RWPE1 (cell line): ENCODE measurements at places on chromosomes 13 and 19.
A peak's percentile ranks its signal among the peaks of the same experiment; 100 is the strongest.

GRCh38 chr13:57865600-57866294, 234.2 kb downstream of the PCDH17 start:
- DNase-seq: no peak

- DNase-seq: peak; percentile 36
These were observed 59.2 kb downstream of the SIPA1L3 start for GRCh38 chr19:37966211-37966661.

- no peak for DNase-seq
These were observed 63.9 kb upstream of the DOCK9 start for GRCh38 chr13:99041788-99042187.

DNA sequence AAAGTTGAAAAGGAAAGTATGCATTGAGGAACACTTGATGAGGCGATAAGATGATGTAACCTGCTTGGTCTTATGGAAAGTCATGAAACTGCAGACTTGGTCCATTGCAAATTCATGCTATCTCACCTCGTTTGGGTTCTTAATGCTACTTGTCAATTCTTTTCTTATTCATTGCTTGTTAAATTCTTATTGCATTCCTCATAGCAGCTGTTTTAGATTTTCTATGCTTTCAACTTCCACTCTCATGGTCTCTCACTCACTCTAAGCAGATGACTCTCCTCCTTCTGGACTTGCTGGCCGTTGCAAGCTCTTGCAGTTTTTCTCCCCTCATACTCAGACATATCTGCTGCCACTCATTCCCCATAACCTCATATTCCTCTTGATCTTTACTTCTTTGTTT, 67.8 kb upstream of the CSNK1A1L start:
- DNase-seq: no peak

GRCh38 chr13:37701972-37702371, 103.4 kb upstream of the POSTN start:
- DNase-seq: peak; percentile 39

DNA sequence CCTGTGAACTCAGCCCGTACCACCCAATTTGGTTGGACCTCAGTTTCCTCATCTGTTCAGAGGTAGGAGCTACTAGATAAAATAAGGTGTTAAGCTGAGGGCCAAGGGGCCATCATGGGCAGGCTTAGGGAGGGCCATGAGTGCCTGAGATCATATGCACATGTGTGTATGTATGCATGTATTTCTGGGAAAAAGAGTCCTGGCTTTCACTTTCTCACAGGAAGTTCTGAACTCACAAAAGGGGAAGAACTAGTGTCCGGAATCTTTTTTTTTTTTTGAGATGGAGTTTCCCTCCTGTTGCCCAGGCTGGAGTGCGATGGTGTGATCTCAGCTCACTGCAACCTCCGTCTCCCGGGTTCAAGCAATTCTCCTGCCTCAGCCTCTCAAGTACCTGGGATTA, 18.9 kb downstream of the TGFB1 start:
- DNase-seq: no peak

GRCh38 chr13:113022745-113023574, 53.9 kb downstream of the MCF2L start:
- DNase-seq: no peak

DNA sequence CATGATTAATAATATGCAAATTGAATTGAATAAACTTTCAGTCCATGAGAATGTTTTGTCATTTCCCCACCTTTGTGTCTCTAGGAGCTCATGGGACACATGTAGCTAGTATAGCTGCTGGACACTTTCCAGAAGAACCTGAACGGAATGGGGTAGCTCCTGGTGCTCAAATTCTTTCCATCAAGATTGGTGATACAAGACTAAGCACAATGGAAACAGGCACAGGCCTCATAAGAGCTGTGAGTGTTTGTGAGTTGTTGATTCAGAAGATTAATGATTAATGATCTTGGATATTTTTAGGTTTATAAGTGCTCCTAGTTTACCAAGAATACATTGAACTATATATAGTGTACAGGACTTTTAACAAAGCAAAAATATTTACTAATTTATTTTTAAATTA, 30.1 kb downstream of the TPP2 start:
- DNase-seq: no peak

GRCh38 chr13:29594303-29594709, 1.2 kb downstream of the SLC7A1 start:
- peak; percentile 67 for DNase-seq

- no peak for DNase-seq
These were observed 64.1 kb downstream of the CCNE1 start for GRCh38 chr19:29875931-29876330.

GRCh38 chr19:47309608-47310007, at the start of gene C5AR1:
TSS of gene C5AR1 (plus strand) at chr19:47309861. CDS start at chr19:47309896, 35 bp downstream.
- no peak for DNase-seq

GRCh38 chr19:5128251-5128935, 159.5 kb downstream of the KDM4B start:
- no peak for DNase-seq

DNA sequence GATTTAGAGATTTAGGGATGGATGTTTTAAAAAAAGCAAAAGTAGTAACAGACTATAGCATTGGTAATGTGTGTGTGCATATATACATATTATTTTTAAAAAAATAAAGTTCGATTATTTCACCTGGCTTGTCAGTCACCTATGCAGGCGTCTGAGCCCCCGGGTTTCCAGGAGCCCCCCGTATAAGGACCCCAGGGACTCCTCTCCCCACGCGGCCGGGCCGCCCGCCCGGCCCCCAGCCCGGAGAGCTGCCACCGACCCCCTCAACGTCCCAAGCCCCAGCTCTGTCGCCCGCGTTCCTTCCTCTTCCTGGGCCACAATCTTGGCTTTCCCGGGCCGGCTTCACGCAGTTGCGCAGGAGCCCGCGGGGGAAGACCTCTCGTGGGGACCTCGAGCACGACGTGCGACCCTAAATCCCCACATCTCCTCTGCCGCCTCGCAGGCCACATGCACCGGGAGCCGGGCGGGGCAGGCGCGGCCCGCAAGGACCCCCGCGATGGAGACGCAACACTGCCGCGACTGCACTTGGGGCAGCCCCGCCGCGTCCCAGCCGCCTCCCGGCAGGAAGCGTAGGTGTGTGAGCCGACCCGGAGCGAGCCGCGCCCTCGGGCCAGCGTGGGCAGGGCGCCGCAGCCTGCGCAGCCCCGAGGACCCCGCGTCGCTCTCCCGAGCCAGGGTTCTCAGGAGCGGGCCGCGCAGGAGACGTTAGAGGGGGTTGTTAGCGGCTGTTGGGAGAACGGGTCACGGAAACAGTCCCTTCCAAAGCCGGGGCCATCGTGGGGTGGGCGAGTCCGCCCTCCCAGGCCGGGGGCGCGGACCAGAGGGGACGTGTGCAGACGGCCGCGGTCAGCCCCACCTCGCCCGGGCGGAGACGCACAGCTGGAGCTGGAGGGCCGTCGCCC, 840 bp upstream of the CCNA1 start:
- DNase-seq: peak; percentile 32

GRCh38 chr13:113220141-113220598, 10.8 kb downstream of the CUL4A start:
- no peak for DNase-seq

- DNase-seq: no peak
These were observed 39.6 kb downstream of the NUMBL start for GRCh38 chr19:40650749-40651305.

GRCh38 chr19:14437578-14438140, 4.6 kb downstream of the PKN1 start:
- no peak for DNase-seq

DNA sequence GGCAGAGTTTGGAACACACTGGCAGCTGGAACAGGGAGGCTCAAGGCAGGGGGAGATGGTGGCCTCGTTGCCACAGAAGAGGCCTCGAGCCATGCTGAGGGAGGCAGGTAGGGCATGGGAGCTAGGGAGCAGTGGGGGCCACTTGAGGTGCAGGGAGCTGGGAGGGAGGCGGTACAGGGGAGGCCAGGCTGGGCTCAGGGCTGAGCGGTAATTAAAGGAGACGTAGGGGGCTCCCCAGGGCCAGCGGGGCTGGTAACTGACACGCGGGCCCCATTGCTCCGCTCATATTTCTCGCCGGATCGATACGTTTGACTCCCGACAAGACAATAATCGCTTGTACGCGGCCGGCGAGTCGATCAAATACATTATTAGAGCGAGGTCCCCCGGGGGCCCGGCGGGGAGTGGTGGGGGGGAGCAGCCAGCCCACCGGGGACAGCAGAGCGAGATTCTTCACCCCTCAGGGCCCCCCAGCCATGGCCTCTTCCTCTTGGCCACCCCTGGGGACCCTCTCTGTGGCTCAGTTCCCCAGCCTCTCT, 2.4 kb upstream of the POU2F2 start:
- no peak for DNase-seq

DNA sequence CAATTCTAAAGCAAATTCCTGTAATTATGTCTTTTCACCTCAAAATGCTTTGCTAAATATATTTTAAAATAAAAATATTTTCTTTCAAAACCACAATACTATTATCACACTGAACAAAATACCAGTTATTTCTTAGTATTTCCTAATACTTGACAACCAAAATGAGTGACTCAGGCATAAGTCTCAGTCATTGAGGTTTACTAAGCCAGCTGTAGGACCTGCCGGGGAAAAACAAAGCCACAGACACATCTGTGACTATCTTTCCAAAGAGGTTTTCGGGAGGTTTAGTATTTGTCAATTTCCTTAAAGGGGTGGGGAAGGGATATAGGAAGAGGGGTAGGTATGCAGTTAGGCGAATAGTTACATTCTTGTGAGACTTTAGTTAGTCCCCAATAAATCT, 3.2 kb upstream of the ZNF235 start:
- DNase-seq: no peak

GRCh38 chr13:33524086-33524485, 238.5 kb upstream of the STARD13 start:
- DNase-seq: no peak

DNA sequence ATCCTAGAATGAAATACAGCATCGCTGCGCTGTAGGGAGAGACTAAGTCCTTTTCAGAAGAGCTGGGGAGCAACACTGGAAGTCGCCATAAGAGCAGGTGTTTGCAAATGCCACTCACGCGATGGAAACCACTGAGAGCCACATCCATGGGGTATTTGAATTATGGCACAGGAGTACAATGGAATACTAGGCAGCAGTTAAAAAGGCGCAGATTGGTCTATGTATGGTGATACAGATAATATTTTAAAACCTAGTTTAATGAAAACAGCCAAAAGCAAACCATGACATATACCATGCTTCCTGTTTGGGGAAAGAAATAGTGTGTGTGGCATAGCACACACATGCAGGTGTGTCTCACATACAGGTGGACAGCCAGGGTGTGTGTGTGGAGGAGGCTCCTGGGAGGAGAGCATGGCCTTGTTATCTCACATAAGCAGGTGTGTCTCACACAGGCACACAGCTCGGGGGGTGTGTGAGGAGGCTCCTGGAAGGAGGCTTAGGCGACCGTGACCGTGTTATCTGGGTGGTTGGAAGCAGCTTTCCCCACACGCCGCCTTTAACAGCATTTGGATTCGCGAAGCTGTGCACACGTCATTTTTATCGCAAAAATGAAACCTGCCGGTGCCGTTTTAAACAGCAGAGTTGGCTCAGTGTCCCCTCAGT, 33.6 kb downstream of the ADPRHL1 start:
- no peak for DNase-seq

- DNase-seq: peak; percentile 57
These were observed 29.1 kb downstream of the CERS4 start for GRCh38 chr19:8238251-8238650.

DNA sequence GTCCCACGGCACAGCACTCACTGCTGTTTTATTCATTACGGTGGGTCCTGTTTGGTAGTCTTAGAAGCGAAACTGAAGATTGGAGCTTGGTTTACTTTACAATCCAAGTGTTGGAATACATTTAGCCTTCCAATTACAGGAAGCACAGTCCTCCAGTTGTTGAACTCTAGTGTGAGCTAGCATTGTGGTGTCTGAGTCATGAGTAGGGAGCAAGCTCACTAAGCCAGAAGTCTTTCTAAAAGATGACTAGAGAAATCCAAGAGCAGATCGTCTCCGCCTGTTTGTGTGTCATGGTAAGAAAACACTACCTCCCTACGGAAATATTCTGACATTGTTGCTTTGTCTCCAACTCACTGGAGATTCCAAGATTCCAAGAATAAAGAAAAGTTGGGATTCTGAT, 10.1 kb upstream of the SHISA2 start:
- no peak for DNase-seq

DNA sequence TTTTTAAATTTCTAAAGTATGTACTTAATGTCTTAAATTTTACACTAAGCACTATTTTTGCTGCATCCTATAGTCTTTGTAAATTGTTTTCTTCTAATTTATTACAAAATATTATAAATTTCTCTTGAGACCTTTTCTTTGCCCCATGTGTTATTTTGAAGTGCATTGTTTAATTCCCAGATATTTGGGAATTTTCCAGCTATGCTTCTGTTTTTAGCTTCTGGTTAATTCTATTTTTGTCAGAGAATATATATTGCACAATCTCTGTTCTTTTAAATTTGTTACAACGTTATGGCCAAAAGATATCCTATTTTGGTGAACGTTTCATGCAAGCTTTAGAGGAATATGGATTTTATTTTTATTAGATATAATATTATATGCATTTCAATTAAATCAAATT, 917.4 kb upstream of the MIR17HG start:
- no peak for DNase-seq

GRCh38 chr19:47436712-47437401, 17.5 kb upstream of the MEIS3 start:
- peak; percentile 68 for DNase-seq

DNA sequence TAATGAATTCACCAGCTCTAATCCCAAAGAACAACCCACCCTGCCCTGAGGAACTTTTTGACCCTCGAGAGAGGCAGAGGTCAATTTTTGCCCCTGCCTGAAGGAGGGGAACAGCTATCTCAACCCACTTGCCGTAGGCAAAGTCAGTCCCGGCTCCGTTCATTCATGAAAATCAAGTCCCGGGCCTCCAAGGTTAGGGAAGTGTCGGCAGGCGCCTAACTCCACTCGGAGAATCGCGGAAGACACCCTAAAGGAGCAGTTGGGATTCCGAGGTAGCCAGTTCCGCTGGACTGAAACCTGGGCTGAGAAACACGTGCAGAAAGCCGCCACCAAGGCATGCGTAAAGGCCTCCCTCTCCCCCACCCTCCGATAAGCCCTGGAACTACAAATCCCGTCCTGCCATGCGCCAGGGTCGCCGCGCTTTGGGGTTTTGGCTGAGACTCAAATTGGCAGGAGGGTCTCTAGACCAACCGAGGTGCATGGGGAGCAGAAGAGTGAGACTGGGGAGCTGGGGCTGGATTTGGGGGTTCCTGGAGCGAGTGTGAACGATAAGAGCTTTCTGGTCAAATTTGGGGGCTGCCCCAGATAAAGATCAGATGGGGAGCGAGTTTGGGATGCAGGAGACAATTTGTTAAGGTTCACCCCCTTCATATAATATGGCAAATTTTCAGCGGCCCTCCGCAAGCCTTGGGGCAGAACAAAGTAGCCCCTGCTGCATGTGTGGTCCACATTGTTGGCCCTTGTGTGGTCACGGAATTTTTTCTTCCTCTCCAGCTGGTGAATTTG, at the start of gene TNPO2:
TNPO2 (minus strand) TSS at position 292 of the 786 bp plus-strand sequence. CDS start 2,955 bp downstream, outside the sequence.
- DNase-seq: peak; percentile 70
